ENCODE measurements at places on chromosomes 5 and 9.
A peak's percentile ranks its signal among the peaks of the same experiment; 100 is the strongest.

DNA sequence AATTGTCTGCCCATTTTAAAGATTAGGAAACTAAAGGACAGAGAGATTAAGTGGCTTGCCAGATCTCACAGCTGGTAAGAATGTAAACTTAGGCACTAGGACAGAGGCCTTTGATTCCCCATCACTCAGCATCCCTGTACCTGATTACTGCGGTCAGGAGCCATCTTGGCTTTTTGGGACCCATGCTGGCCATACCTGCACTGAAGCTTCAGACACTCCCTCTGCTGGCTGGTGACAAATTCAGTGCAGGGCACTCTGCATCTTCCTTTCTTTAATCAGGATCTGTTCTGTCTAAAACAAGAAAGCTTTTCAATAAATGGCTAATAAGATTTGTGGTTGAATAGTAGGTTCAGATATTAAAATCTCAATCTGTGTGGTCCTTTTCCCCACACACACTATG is 215.5 kb upstream of the RORB start:
- no peaks in the 10 kb centered on the region for H3K27me3 ChIP-seq
- H3K4me3 ChIP-seq, result no peak overlapping the region
- H3K36me3 ChIP-seq, result no peaks in the 10 kb centered on the region
- H3K27ac ChIP-seq, result no peak overlapping the region

- peaks cover 6% of the 10 kb centered on the region for H3K4me1 ChIP-seq
- H3K27me3 ChIP-seq, result no peaks in the 10 kb centered on the region
- no peak overlapping the region for H3K4me3 ChIP-seq
- H3K27ac ChIP-seq, result no peak overlapping the region
- DNase-seq, result no peak
Observed at GRCh38 chr9:37906312-37907239, 2.6 kb upstream of the SLC25A51 start.

GRCh38 chr9:91421971-91422757 is 1.5 kb downstream of the NFIL3 start:
- H3K27ac ChIP-seq, result peak overlapping the region; percentile 92
- no peaks in the 10 kb centered on the region for H3K36me3 ChIP-seq
- no peaks in the 10 kb centered on the region for H3K4me1 ChIP-seq
- H3K27me3 ChIP-seq, result no peaks in the 10 kb centered on the region
- DNase-seq, result peak; percentile 13

- no peak for DNase-seq
- no peaks in the 10 kb centered on the region for H3K4me1 ChIP-seq
- H3K4me3 ChIP-seq, result no peak overlapping the region
- no peak overlapping the region for H3K27ac ChIP-seq
- no peaks in the 10 kb centered on the region for H3K27me3 ChIP-seq
Observed at GRCh38 chr5:35212122-35212982, 17.9 kb downstream of the PRLR start.

- peaks cover 4% of the 10 kb centered on the region for H3K27me3 ChIP-seq
- no peak overlapping the region for H3K27ac ChIP-seq
- no peaks in the 10 kb centered on the region for H3K36me3 ChIP-seq
- DNase-seq, result no peak
Observed at GRCh38 chr9:77125665-77126064, 51.7 kb upstream of the VPS13A start.
